ENCODE measurements at places on chromosomes 7 and 10.

DNA sequence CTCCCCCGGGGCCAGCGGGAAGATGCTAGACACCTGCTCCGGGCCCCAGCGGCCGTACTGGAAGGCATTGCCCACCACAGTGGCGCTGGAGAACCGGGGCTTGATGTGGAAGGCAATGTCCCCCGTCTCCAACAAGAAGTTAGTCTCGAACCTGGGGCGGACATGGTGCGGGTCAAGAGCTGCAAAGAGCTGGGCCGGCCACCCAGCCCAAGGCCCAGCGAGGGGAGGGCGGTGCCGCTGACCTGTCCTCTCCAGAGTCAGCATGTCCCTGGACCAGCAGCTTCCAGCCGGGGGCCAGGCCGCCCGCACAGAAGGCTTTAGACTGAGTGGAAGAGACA lies 551 bp downstream of the GRIFIN start:
- no peak for DNase-seq

DNA sequence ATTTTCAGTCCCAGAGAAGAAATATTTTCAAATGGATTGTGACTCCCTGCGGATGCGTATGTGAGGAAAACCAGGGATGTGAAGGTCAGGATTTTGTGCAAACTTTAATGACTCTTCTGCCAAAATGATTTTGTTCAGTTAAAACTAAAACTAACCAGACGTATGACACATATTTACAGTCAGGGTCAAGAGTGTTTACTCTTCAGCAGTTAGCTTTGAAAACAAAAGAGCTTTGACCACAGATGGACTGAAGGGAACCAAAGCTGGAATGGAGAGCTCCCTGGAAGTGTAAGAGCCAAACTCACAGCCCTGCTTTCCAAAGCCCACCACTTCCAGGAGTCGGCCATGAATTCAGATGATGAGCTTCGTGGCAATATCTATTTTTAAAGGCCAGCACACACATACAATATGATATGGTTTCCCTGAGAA lies 15.5 kb downstream of the SVIL start:
- no peak for DNase-seq

- DNase-seq: no peak
Observed at GRCh38 chr10:123536176-123536845, 129.8 kb upstream of the GPR26 start.

DNA sequence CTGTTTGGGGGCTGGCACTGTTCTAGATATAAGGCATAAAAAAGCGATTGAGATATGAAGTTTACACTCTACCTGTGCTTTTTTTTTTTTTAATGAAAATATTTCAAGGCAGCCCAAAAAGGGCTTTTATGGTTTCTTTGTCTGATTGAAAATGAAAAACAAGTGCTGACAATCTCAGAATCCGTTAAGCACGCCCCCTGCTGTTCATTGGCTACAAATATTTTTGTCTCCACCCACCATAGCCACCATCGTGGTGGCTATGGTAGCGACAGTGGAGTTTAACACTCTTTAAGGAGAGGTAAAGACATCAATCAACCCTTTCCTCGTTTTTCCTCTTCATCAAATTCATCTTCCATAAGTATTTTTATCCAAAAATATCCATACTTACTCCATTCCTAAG lies 94.2 kb downstream of the CD36 start:
- DNase-seq: peak; percentile 18

DNA sequence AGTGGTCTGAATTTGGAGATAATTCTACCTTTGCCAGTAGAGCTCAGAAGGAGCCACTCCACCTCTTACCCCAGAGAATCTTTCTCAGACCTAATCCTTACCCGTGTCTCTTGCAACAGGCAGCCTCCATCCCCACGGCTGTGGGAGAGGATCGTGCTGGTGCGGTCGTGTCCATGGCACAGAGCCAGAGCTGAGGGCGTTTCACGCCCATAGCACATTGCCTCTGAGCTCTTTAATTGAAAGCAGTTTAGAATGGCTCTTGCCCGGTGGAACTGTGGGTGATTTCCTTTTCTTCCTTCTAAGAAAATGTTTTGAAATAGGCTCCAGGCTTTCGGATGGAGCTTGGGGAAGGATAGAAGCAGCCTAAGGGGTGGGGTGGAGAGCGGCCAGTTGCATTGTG lies 41.5 kb downstream of the PRF1 start:
- DNase-seq: no peak

- DNase-seq: no peak
Observed at GRCh38 chr10:100507357-100507732, 12.3 kb downstream of the SEC31B start.

- no peak for DNase-seq
Observed at GRCh38 chr10:93415693-93416092, 66.4 kb downstream of the MYOF start.

GRCh38 chr10:35289198-35289597 lies 47.1 kb upstream of the CCNY start:
- DNase-seq: no peak

GRCh38 chr7:33035776-33036175 lies 26.8 kb downstream of the NT5C3A start:
- DNase-seq: peak; percentile 32

DNA sequence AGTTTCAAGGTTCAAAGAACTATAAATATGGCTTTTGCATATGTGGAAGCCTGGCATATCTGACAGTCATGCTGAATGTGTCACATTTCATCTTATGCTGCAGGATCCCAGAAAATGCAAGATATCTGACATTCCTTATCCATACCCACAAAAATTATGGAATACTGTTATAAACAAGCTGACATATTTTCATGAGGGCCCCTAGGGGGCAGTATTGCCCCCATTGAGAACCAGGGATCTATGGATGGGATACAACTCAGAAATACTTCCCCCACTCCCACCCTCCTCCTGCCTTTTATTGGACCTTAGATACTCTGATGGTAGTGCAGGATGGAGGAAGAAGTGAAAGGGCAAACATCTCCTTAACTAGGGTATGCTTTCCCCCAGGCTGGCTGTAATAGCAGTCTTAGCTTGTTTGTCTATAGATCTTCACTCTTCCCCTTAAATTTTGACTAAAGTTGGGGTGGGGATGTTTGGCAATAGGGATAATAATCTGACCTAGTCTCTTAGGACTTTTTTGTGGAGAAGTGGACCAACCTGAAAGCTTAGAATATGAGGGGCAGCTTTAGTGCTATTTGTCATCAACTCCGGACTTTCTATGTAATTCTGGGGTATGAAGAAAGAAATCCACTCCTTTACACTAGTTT lies 3.5 kb upstream of the GNGT1 start:
- DNase-seq: peak; percentile 66

- DNase-seq: no peak
Observed at GRCh38 chr10:70750156-70750703, 34.9 kb downstream of the TBATA start.

DNA sequence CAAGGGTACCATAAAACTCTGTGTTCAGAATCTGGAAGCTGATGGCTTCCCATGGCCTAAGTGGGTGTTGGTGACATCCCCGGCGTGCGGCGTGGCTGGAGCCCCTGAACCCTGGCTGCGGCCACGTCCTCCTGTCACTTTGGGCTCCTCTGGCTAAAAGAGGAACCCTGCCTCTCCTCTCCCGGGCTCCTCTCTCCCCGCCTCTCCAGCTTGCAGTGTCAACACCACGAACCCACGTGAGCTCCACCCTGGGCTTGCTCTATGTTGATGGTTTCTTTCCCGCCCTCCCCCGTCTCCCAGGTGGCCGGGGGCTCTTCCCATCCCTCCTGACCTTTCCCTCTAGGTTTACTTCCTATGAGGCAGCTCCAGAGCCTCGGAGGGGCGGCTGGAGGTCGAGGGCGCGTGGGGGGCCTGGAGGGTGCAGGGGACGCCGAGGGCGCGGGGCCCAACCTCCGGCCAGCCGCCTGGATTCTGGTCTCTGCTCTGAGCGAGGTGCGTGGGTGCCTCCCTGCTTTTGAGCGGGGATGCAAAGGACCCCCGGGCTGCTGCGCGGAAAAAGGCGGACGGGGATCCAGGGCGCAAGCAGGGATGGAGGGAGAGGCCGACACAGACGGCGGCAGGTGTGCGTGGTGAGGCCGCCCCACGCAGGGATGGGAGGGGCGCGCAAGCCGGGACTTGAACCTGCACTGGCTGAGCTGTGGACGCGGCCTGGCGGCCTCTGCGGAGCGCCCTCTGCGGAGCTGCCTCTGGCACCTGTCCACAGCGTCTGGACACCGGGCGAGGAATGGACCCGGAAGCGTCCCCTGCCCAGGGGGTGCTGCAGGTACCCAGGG lies 115.5 kb upstream of the DIP2C start:
- no peak for DNase-seq

DNA sequence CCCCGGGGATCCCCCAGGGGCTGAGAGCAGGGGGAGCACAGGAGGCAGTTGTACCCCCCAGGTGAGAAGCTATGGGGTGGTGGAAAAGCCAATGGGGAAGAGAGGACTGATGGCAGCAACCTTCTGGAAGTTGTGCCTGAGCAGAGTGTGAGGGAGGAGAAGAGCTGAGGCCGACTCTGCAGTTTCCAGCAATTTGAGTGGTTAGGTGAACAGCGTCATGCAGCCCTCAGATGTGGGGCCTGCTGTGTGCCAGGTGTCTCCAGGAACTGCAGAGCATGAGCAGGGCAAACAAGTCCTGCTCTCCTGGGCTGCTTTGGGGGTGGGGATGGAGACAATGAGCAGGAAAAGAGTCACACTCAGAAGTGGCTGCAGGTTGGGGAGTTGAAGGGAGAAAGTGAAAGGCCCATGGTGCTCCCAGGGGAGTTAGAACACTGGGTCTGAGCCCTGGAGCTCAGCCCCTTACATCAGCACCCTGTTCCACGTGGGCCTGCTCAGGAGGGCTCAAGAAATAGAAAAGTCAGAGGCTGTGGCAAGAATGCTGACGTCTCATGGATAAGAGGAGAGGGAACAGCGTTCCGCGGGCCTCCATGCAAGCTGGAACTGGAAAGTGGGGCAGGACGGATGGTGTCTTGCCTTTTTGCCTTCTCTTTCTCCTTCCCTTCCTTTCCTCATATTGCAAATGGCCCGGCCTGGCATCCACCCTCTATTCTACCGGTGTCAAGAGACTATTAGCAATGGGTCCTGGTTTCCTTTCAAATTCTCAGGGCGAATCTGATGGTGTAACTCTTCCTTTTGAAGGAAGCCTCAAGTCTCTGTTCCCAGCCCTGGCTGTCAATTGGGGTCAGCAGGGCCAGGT lies 4.0 kb upstream of the AFAP1L2 start:
- no peak for DNase-seq
